Stimulated activated CD8-positive, alpha-beta memory T cell treated with anti-CD3 and anti-CD28 coated beads, Interleukin-7, amount 100 ng/mL, for 1 hour (primary cell): ENCODE measurements at places on chromosomes 3 and 15.

GRCh38 chr15:30905821-30906220 lies 2.1 kb downstream of the FAN1 start:
- no peak for DNase-seq

DNA sequence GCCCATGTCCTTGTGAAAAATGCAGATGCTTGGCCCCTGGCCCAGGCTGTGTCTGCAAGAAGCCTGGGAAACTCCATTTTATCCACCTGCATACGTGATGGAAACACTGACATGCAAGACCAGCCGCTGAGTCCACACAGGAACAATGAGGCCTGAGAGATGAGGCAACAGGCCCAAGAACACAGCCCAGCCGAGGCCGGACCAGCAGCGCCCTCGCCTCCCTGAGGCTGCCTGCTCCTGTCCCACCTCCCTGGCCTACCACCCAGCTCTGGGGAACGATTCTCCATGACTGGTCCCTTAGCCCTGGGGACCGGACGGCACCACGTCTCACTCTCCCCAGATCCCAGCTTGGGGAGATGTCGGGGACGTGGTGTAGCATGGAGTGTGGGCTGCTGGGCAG lies 47.5 kb downstream of the HMCES start:
- DNase-seq: no peak

DNA sequence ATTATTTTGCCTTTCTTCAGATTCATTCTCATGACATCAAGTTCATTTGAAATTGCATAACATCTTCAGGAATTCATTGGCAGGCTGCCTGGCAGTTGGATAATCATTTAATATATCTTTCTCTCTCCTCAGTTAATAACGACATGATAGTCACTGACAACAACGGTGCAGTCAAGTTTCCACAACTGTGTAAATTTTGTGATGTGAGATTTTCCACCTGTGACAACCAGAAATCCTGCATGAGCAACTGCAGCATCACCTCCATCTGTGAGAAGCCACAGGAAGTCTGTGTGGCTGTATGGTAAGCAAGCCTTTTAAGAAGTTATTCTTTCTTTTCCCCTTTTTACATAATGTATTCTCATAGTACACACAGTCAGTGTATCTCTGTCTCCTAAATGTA lies 38.2 kb downstream of the TGFBR2 start:
- no peak for DNase-seq

DNA sequence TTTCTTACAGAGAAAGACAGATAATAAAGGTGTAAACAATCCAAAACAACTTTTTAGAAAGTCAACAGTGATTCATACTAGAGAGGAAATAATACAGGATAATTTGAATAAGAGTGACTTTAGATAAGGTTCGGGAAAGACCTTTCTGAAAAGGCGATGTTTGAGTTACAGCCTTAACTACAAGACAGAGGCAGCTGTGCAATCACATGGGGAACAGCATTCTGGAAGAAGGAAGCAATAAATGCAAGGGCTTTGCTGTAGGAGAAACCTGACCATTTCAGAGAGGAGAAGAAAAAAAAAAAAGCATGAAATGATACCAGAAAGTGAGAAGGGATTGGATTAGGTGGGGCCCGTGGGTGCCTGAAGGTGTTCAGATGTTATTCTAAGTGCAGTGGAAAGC lies 200.6 kb upstream of the ATP11B start:
- no peak for DNase-seq

GRCh38 chr3:114874522-114874971 lies 272.5 kb downstream of the ZBTB20 start:
- no peak for DNase-seq

DNA sequence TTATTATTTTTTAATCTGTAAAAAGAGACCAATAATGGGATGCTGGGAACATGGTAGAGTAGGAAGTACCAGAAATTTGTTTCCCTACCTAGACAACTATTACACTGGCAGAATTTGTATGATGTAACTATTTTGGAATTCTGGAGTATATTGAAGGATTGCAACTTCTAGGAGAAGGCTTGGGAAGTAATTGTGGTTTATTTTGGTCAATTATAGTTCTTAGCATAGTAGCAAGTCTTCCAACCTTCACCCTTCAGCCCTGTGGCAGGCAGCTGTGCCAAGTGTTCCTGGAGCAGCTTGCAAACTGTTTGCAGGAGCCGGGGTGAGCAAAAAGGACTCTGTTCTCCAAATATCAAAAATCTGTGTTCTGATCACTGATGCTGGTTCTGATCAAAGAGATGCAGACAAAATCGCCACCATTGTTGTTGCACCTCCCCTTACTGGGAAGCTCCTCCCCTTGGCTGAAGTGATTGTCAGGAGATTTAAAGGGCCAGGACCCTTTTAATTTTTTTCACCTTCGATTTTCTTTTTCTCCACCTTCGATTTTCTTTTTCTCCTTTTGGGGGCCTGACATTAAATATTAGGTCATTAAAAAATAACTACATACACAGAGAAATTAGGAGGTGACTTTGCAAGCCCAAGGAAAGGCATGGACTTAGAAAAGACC lies 363.3 kb downstream of the SLC9A9 start:
- DNase-seq: no peak

GRCh38 chr3:28019740-28020139 lies 221.7 kb upstream of the CMC1 start:
- no peak for DNase-seq

DNA sequence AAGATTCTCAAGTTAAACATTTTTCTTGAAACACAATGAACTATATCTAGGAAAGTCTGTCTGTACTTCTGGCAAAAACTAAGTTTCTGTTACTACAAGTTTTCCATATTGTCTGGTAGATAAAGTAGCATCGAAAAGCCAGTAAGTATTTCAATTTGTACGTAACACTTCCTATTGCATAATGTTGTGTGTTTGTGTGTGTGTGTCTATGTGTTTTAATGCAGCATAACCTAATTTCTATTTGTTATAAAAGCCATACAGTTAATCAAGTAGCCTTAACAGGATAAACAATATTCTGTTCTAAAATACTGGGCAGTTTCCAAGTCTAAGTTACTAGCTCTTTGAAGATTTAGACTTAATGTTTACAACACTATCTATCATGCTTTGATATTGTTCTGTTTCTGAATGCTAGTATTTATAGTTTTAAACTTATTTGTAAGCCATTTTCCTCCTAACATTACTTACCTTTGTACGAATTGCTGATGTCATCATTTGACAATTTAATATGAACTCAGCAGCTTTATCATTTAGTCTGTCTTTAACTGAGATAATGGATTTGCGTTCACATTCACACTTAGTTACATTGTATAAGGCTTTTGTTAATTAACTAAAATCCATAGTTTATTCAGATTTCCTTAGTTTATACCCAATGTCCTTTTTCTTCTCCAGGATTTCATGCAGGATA lies 163.9 kb downstream of the CBLB start:
- DNase-seq: no peak

DNA sequence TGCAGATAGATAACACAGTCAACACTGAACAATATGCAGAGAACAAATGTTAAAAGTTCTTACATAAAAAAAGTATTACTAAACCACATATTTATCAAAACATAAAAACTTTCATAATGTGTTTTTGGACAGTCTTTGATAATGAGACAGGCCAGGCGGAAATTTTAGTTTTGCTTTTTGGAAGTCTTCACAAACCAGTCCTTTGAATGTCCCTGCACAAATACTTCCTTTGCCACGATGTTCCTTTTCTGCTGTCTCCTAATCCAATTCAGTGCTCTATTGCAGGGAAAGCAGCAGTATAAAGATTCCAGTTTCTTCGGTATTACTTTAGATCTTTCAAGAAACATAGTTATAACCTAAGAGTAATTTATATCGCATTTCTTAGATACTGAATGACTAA lies 135.9 kb downstream of the TBL1XR1 start:
- DNase-seq: no peak

DNA sequence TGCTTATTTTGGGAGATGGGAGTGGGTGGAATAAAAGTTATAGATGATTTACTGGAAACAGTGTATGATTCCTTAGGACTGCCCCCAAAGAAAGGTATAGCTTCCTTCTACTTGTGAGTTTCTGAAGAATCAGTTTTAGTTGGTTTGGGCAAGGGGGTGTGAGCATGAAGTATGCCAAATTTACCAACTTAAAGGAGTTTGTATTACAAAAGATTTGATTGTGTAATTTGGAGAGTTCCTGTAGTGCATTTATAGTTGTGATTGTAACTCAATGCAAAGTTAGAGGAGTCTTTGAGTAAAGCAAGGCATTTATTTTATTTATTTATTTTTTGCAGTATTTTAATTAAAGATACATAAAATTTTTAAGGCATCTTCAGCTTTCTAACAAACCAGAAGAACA lies 42.8 kb downstream of the TSC22D2 start:
- no peak for DNase-seq

DNA sequence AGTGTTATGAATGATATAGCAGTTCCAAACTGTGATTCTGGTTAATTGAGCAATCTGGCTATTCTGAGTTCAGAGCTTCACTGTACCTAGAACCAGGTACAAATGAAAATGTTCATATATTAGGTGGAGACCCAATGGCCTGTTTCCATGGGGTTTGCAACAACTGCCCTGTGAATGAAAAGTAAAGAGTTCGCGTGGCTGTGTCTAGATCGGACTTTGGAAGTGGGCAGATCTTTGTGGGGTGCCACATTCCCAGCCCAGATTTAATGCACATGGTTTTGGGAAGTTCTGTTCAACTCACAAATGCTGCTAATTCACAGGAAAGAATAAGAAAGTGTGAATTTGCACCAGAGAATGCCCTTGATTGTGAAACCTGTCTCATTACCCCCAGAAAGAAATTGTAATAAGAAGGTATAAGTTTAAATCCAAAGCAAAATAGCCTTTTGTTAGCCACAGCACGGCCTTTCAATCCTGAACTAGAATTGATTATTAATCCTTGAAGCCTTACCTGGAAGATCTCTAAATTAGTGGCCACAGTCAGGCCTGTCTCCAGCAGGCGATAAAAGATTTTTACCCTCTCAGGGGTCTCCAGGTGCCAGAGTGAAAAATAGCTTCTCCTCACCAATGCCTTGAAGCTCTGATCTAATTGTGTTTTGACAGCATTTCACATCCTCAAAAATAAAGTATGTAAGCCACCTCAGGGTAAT lies 22.6 kb downstream of the WHAMM start:
- no peak for DNase-seq

- no peak for DNase-seq
These were observed 144.1 kb upstream of the HACD2 start for GRCh38 chr3:123728991-123729390.

GRCh38 chr3:137039570-137039969 lies 81.8 kb downstream of the IL20RB start:
- DNase-seq: no peak

DNA sequence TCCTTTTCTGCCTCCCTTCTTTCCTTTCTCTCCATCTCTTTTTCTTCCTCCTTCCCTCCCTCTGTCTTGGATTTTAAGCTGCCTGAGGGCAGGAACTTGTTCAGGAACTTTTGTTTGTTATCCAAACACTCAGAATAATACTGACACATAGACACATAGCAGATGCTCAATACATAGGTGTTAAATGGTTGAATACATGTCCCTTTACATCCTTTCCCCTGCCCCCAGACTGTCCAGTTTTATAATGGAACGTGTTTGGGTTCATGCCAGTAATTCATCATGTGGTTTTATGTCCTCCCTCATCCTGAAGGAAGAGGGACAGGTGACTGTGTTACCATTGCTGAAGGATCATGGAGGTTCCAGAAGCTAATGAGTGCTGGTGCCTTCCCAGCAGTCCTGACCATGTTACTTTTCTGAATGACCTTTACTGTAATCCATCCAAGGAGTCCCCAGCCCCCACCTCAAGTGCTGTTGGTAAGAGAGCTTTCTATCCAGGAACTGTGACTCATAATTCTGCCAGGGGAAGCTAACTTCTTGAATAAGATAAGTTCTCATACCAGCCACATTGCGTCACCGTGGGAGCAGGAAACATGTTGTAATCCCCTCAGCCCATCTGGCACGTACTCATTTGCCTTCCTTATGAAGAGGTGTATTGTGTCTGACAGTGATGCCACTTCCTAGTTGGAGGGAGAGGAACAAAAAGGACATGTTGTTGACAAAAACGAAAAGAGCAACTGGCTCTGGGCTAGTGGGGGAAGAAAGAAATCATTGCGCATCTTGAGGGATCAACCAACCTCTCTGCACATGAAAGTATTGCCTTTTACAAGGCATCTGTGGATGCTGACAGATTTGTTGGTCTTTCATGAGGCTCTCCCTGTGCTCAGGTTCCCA lies 52.4 kb downstream of the IL1RAP start:
- no peak for DNase-seq

- DNase-seq: no peak
These were observed 376.0 kb upstream of the PDZRN3 start for GRCh38 chr3:74000725-74001124.

DNA sequence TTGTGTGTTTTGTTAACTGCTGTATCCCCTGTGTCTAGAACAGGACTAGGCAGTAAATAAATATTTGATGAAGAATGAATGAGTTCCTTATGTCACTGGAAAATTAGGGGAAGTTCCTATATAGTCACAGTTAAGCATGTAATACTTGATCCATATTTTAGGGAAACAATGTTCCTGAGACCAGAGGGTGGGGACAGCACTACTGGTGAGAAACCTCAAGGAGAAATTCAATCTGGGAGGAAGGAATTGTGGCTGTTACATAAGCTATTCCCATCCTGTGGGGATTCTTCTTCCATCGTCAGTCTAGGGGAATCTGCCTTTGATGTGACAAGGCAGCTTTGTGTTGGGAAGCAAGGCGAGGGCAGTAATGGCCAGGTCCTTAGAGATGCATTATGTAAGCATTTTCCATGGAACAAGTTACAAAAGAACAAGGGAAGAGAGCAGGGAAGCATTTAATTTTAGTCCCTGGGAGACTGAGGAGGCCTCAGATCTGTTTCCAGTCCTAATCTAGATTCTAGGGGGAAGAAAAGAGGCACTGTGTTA lies 219.3 kb upstream of the TTC14 start:
- no peak for DNase-seq

- no peak for DNase-seq
These were observed 274.4 kb downstream of the PLCL2 start for GRCh38 chr3:17158941-17159682.

DNA sequence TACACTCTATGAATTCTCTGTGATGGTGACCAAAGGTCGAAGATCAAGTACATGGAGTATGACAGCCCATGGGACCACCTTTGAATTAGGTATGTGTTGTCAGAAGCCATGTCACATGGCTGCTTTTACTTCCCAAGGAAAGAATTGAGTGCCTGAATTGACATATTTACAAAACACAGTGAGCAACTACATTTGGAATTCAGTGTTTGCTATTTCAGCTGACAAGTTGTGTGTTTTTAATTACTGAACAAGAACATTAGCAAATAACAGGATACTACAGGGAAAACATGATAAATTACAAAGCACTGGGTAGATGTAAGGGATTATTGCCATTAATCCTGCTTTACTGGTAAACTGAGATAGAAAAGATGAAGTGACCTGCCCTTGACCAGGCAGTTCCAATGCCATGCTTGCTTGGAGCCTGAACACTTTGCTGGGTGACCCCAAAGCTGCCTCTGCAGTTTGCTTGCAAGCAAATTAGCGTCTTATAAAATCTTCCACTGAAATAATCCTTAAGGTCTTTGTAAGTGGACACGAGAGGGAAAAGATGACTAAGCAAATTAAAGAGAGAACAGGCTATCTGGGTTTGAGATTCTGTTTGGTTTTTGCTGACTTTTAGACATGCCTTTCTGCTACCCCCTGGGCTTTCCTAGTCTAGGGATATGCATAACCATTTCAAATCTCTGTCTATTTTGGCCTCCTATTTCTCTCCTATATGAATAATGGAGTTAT lies 98.2 kb downstream of the HCN4 start:
- DNase-seq: no peak

GRCh38 chr15:42504631-42505030 lies 9.2 kb downstream of the SNAP23 start:
- no peak for DNase-seq

GRCh38 chr3:150293401-150294001 lies 114.6 kb upstream of the TSC22D2 start:
- DNase-seq: no peak

- DNase-seq: no peak
These were observed 681 bp downstream of the CTDSPL start for GRCh38 chr3:37862219-37862902.
